ENCODE measurements at places on chromosomes 3 and 15. TPM values are rescaled to one million over a fixed set of nuclear protein-coding genes. Genes with fewer than 3 reads are reported as not detected.

DNA sequence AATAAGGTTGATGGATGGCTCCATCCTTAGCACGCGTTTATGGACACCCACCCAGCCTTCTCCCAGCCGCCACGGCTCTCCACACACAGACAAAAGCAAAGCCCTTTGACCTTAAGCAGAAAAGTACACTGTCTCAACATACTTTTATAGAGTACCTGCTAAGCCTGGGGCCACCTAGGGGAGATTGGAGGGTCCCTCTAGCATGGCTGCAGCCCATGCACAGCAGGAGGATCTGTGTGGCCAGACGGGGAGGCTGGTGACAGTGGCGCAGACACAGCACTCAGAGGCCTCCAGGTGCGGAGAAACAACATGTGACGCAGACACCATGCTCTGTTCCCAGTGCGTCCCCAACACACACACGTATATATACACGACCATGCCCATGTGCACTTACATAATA is 174.9 kb downstream of the XXYLT1 start:
- no peak for DNase-seq
- no peaks in the 10 kb centered on the region for H3K27me3 ChIP-seq
- H3K4me1 ChIP-seq: peaks cover 24% of the 10 kb centered on the region

GRCh38 chr3:16741103-16741758 is 136.0 kb upstream of the DAZL start:
- H3K36me3 ChIP-seq: no peaks in the 10 kb centered on the region
- no peak for DNase-seq
- H3K4me3 ChIP-seq: no peak overlapping the region
- H3K27ac ChIP-seq: no peak overlapping the region

DUOXA1 gene
- polyA plus RNA-seq: 0.15 TPM

GRCh38 chr3:115761927-115762305 is 138.6 kb downstream of the GAP43 start:
- DNase-seq: no peak
- H3K4me3 ChIP-seq: no peak overlapping the region
- no peaks in the 10 kb centered on the region for H3K36me3 ChIP-seq
- H3K27me3 ChIP-seq: no peaks in the 10 kb centered on the region
- H3K27ac ChIP-seq: no peak overlapping the region
- H3K4me1 ChIP-seq: no peaks in the 10 kb centered on the region

COL7A1 gene
- 121 TPM for polyA plus RNA-seq
